ENCODE measurements at places on chromosomes 12 and 14. TPM values are rescaled to one million over a fixed set of nuclear protein-coding genes. Genes with fewer than 3 reads are reported as not detected.

MYF5 gene
- not detected for total RNA-seq

CPNE6 gene
- 0.07 TPM for total RNA-seq

ASCL1 gene
- not detected for total RNA-seq

DNA sequence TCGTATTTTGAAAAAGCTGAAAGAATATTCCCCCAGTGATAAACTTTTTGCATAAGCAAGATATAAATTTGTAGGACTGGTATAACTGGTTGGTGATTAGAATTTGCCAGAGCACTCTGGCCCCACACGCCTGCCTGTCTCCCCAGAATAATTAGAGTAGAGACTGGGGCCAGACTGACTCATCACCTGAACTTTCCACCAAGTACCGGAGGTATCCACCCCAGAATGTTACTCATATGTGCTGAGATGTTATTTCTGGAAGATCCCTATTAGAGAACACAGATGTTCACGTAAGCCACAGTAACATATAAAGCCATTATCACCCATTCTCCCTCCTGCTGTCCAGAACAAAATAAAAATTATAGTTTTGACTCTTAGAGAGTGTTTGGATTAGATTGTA lies 49.5 kb upstream of the PIWIL1 start:
- DNase-seq = no peak

DNA sequence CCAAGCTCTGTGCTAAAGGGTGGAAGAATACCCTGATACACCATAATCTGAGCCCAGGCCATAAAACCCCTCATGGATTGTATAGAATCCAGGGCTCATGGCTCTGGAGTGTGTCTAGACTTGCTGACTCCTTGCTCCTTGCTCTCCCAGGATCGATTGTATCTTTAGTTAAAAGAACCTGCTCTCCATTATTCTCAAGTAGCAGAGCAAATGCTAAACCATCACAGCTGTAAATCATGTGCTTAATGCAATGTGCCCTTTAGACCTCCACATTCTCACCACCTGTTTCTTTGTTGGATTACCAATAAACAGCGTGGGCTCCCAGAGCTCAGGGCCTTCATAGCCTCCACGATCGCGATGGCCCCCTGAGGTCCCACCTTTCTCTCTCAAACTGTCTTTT lies 411.6 kb upstream of the FBXO33 start:
- no peak for DNase-seq

PLEKHD1 gene
- not detected for total RNA-seq

DNA sequence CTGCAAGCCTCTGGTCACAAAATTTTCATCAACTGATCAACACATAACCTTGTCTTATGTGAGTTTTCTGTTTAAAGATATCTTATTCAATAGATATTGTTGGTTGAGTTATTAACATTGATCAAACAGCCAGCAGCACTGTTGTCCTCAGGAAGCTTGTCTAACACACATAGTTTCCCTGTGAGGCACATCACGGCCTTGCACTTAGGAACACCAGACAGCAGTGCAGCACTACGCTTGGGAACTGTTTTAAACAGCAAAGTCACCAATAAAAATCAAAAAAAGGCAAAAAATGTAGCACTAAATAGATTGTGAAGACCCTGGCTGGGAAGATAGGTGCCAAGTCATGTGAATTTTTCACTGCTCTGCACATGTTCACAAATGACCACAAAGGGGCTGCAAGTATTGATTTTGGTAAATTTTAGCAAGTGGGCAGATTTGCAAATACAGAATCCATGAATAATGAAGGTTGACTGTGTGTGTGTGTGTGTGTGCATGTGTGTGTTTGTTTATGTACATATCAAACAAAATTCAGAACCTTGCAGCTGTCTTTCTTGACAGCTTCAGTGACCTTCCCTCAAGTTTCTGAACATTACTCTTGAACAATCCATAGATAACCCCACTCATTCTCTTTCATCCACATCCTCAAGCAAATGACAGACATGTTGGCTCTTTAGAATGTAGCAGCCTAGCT lies 28.9 kb downstream of the VDR start:
- no peak for DNase-seq

DNA sequence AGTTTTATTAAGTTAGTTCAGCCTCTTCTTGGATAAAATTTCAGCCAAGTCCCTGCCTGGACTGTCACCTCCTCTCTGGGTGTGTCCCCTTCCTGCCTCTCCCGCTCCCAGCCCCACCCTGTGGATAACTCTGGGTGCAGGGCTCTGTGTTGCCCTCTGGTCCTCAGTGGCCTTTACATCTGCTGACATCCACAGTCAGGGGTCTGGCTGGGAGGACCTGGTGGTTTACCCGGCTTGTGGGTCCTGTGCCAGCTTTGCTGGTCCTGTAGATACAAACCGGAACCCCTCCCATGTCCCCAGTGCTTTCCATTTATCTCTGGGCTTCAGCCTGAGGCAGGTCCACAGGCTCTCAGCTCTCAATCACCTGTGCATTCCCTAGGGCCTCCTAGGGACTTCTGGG lies 28.9 kb upstream of the PLEKHG3 start:
- no peak for DNase-seq

- no peak for DNase-seq
These were observed 235.2 kb downstream of the CHST11 start for GRCh38 chr12:104691721-104692556.

- no peak for DNase-seq
These were observed 11.5 kb downstream of the C14orf180 start for GRCh38 chr14:104591031-104591430.

GRCh38 chr12:99200711-99201384 lies 446.7 kb upstream of the GARIN6 start:
- no peak for DNase-seq

DNA sequence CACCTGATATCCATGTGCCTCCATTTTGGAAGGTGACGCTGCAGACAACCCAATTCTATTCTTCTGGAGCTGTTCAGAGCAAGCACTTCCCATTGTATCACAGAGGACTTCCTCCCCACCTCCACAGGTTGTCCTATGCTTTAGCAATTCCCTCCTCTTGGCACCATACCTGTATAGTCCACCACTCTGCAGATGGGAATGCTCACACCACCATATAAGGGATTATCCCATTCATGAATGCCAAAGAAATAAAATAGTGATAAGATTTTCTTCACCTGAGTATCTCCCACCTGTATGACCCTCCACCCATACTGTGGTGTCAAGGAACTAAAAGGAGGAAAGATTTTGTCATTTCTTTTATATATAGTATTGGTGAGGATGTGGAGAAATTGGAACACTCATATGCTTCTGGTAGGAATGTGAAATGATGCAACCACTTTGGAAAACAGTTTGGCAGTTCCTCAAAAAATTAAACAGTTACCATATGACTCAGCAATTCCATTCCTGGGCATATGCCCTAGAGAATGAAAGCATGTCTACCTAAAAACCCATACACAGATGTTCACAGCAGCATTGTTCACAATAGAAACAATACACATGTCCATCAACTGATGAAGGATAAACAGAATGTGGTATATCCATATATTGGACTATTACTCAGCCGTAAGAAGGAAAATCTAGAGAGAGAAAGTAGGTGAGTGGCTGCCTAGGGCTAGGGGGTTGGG lies 75.2 kb downstream of the FIGNL2 start:
- DNase-seq = peak; percentile 51

DNA sequence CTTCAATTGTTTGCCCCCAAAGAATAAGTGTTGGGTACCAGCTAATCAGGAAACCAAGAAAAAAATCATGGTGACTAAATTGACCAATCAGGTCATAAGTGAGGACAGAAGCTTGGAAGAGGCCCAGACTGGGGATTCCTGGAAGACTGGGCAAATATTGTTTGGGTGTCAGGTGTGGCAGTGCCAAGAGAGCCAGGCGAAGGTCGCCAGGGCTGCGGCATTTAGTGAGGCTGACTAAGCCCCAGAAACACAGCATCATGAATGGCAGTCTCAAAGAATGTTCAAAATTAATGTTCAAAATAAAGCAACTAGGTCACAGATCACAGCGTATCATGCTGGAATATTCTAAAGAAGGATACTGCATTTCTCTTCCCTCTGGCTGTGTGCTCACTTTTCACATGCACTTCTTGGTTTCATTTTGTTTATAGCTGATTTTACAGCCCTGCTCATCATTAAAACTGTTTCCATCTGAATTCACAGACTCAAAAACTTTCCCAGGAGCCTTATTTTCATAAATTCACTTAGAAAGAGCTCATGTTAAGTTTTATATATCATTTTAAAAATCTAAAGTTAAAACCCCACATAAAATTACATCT lies 85.3 kb upstream of the OVCH1 start:
- DNase-seq = no peak

GDF3 gene
- not detected for total RNA-seq

- peak; percentile 10 for DNase-seq
These were observed 42.9 kb downstream of the FLRT2 start for GRCh38 chr14:85572845-85573244.

GRCh38 chr14:91293281-91293680 lies 48.8 kb upstream of the GPR68 start:
- DNase-seq = no peak

DNA sequence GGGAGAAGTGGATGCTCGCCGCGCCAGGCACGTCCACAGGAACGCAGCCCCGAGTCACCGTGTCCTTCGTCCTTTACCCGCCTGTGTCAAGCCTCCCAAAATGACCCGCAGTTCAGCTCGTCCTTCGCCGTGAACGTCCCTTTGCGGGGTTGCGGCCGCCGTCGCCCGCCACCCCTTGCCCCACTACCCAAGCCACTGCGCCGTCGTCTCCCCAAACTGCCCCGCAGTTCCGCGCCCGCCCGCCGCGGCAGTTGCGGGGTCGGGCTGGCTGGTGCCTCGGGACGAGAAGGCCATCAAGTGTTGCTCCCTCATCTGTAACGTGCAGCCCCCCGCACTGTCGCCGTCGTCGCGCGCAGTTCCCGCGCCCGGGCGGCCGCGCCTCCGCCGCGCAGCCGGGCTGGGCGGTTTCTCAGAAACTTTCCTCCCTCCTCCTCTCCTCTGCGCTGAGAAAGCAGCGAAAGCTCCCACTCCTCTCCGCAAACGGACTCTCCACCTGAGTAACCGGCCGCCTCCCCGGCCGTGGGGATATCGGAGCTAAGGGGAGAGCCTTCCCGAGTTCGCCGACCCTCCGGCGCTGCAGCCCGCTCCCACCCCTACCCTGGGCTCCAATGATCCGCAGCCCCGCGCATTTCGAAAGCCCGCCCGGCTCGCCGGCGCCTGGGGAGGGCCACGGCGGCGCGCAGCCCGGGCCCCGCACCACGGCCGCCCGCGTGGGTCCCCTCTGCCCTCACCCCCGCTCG lies 6.7 kb downstream of the CDKN1B start:
- DNase-seq = peak; percentile 63

BATF gene
- total RNA-seq = not detected

DNA sequence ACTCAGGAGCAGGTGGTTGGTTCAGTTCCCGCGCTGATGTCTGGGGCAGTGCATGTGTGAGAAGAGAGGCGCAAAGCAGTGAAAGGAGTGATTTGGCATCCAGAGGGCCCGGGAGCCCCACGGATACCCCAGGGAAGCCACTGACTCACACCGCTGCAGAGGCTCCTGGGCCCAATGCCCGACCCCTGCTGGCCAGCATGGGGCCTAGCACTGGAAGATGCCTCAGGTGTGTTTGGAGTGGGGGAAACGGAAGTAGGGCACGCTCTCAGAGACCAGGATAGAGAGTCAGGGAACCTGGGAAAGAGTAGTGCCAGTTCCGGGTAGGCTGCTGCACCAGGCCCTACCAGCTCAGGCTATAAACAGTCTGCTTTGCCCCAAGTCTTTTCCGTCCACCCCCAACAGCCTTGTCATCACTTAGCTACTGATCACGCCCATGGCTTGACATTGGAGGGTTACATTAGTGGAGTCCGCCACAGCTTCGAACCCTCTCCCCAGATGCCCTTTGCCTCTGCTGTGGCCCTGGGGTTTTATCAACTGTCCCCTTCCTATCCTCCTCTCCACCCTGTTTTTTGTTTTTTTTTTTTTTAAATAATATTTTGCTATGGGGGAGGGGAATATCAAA lies 9.5 kb upstream of the CSAD start:
- peak; percentile 41 for DNase-seq

RBM25 gene
- 1.2 TPM for total RNA-seq

DNA sequence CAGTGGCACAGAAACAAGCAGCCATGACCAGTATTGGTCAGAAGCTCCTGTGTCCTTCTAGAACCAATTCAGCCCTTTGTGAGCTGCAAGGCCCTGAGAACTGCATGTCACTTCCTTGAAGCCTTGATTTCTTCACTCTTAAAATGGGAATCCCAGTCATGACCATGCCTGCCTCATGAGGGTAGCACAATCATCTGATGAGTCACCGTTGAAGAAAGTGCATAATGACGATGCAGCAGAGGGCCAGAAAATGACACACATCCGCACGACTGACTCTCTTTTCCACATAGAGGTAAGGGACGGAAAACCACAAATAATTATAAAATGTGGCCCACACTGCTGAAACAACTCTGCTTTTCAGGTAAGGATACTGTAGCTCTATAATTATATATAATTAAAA lies 777.4 kb downstream of the BCL11B start:
- peak; percentile 3 for DNase-seq

- peak; percentile 56 for DNase-seq
These were observed 2.0 kb downstream of the ZBTB25 start for GRCh38 chr14:64501411-64502171.

PROX2 gene
- not detected for total RNA-seq

JKAMP gene
- total RNA-seq = 119 TPM

GRCh38 chr14:75049136-75049535 lies 2.1 kb downstream of the MLH3 start:
- no peak for DNase-seq

CD4 gene
- not detected for total RNA-seq

DNA sequence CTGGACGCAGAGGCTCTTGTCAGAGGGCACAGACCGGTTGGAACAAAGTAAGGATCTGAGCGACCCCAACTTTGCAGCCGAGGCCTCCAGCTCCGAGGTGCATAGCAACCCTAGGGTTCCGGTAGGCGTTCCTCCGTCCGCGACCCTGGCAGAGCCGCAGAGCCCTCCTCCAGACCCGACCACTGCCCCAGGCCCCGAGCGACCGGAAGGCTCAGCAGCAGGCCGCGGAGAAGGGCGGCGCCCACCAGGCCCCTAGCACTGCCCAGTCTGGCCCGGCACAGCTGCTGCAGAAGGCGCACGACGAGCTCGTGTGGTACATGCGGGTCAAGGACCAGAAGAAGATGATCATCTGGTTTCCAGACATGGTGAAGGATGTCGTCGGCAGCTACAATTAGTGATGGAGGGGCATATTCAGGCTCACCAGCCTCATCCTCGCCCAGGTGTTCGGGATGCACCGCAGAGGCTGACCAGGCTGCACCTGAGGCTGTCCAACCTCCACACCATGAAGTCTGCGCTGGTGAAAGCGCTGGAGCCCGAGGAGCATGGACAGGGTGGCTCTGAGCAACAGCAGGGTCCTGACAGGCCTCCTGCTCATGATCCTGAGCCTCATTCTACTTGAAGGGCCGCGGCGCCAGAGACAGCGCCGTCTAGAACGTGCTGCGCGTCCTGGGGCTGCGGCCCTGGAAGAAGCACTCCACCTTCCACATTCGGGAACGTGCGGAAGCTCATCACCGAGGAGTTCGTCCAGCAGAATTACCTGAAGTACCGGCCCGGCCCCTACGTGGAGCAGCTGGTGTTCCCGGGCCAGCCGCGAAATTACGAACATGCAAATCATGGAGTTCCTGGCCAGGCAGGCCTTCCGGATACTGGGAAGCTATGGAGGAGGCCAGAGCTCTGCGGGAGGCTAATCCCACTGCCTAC lies 24.5 kb downstream of the CAPS2 start:
- DNase-seq = no peak

GRCh38 chr14:105528586-105529318 lies 2.4 kb downstream of the TMEM121 start:
- DNase-seq = no peak
